Umbilical cord (tissue), 2 donors: ENCODE measurements at places on chromosomes 5 and 9.

- DNase-seq, result no peak
Measured at GRCh38 chr9:100027543-100027942, 71.3 kb downstream of the ERP44 start.

DNA sequence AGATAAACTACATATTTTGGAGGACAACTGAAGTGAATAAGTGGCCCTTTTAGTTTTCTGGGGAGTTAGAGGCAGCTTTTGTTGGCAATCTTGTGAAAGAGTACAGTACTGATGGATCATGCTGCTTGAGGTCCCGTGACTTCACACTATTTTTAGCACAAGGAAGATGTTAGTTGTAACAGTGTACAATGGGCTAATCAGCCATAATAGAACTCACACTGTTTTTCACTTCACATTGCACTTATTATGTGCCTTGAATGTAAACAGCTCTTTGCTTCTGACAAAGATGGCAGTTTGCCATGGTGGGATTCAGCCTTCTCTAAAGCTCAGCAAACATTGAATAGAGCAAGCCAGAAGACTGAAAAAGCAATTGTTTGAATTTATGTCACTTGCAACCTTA, 176.7 kb upstream of the ZNF608 start:
- DNase-seq, result peak; percentile 22

- DNase-seq, result peak; percentile 13
Measured at GRCh38 chr9:111730937-111731567, 63.7 kb downstream of the SHOC1 start.

- peak; percentile 37 for DNase-seq
Measured at GRCh38 chr9:109264877-109265587, 55.8 kb downstream of the EPB41L4B start.

DNA sequence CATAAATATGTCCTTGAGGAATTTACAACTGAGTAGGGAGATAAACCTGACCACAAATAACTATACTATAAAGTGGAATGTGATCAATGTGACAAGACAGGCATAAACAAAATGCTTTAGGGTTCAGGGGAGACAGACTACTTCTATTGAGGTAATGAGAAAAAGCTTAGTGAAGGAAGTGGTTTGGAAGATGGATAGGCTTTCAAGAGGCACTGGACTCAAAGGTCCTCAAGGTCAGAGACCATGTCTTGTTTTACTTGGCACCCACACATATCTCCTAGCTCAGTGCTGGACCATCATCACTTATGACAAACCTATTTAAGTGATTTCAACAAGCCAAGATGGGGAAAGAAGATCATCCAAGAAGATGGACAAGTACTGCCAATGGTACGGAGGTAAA, 257.8 kb downstream of the BNC2 start:
- DNase-seq, result no peak
